ENCODE measurements at places on chromosomes 7 and 10.
A peak's percentile ranks its signal among the peaks of the same experiment; 100 is the strongest.

GRCh38 chr10:11003679-11004078 is 14.0 kb upstream of the CELF2 start:
- DNase-seq = no peak

DNA sequence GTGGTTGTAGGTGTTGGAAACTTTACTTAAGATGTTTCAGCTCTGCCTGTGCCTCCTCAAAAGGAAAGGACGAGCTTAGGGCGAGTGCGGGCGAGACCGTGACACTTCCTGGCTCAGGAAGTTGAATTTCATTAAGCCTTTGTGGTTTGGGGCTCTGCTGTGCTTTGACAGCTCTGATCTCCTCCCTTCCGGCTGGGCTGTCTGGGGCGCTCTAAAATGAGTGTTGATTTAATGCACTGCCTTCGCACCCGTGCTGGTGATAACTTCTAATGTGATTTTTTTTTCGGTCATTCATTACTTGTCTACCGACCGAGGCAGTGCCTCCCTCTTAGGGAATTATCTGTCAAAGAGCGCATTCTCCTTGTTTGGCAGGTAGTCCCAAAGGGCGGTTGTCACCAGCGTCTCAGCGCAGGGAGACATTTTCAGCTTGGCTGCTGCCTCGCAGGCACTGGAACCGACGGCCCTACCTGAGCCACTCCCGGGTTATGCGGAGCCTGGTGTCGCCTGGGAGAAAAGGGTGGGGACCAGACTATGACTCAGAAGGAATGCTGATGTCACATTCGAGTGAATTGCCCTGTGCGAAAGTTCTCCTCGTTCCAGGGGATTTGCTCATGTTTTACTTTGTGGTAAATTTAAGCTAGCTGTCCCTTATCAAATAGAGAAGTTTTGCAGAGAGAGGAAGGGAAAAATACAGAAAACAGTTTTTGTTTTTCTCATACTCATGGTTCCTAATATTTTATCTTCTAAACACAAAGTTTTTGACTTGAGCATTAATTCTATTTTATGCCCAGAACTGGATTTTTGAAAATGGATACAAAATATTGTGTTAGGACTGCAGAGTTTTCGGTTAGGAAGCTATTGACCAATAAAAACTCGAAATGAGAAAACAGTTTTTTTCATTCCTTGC is 920 bp downstream of the TES start:
- DNase-seq = peak; percentile 59

GRCh38 chr7:7745966-7746365 is 27.6 kb upstream of the RPA3 start:
- DNase-seq = no peak

GRCh38 chr7:20350518-20350951 is 19.8 kb downstream of the ITGB8 start:
- no peak for DNase-seq

DNA sequence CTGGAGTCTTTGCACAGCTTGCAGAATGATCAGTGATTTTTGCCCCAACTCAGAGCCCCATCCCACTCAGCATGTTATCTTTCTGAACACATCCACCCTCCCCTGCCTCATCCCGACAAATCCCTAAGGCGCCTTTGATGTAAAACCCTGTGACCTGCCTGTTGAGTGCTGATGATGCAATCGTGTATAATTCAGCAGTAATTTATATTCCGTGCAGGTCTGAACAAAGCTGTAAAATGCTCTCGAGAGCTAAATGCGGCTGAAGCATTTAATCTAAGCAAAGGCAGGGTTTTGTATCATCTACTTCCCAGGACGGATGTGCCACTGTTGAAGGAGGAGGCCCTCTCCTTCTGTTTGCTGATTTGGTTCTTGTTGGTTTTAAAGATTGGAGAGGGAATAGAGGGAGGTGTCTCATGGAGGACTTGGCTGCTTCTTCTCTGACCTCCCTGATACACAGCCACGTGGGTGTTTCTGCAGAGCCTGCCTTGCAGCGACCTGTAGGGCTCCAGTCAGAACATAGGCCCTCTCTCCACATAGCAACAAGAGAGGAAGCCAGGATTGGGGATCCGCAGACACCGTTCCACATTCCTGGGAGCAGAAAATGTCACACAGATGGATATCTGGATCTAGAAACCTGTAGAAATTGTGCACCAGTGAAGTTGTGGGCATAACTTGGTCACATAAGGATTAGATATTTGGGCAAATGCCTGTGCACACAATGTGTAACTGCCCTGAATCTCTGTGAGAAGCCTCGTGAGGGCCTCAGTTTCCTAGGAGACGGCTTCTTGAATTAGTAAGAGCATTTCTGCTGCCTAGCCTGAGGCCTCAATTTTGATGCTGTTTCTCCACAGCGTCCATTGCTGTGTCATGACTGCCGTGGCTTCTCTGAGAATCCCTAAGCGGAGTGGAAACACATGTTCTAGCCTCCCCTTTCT is 90.2 kb upstream of the AGK start:
- DNase-seq = no peak

GRCh38 chr7:7517754-7518153 is 17.9 kb downstream of the COL28A1 start:
- DNase-seq = no peak

DNA sequence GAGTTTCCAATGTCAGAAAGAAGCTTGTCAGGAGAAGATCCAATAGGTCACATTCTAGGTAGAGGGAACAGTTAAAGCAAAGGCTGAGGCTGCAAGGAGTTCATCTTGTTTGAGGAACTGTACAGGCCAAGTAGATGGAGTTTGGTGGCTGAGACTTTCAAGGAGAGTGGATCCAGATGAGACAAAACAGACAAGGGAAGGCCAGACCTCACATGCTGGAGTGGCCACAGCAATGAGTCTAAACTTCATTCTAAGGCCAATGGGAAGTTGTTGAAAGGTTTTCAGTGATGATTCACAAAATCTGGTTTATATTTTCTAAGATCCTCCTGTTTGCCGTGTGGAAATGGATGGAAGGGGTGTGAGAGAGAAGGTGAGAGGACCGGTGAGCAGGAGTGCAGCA is 40.0 kb downstream of the EPDR1 start:
- no peak for DNase-seq

- DNase-seq = no peak
These were observed 56.1 kb downstream of the ADCYAP1R1 start for GRCh38 chr7:31108097-31108657.

DNA sequence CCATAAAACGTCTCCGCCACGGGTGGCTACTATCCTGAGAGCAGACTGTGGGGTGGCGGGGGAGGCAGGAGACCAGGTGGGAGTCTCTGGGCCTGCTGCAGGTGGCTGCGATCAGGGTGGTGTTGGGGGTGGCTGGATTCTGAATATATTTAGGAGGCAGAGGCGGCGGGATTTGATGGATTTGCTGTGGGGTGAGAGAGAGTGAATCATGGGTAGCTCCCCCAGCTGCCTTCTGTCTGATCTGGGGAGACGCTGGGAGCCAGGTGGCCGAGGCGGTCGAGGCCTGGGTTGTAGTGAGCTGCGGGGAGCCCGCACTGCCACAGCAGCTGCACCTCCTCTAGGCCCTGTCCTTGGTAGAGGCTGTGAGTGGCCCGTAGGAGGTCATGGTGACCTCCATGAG is 48.2 kb upstream of the PFKFB3 start:
- no peak for DNase-seq

DNA sequence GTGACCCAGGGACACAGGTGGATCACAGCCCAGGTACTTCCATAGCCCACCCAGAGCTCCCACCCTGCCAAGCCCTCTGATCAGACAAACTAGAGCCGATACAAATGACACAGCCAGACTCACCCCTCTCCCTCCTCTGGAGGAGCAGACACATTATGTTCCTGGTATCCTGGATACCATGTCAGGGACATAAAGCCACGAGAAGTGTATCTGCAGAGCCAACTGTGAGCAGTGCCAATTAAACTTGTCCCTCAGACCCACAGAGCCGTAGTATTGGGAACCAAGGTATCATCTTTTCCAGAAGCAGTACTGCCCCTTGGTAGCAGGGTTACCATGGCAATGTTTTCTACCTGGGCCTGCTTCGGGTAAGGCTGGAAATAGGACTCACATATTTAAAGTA is 47.3 kb upstream of the CPXM2 start:
- no peak for DNase-seq

DNA sequence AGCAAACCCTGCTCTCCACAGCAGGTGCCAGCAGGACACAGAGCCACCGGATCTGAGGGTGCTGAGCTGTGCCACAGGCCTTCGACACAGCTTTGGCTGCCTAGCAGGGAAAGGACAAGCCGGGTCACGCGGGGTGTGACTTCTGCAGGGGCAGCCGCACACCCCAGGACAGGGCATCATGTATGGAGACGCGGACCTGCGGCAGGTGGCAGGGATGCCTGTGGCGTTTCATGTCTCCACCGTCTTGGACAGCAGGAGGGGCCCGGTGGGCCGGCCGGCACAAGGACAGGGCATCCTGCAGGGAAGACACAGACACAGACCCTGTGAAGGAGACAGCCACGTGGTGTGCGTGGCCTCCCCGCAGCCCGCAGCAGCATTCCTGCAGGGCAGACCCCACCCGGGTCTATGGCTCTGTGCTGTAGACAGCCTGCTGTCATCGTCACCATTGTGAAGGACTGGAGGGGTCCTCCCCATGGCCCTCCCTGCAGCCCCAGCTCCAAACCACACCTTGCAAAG is 109.2 kb downstream of the PDGFA start:
- no peak for DNase-seq

- DNase-seq = no peak
These were observed 33.0 kb downstream of the PSAP start for GRCh38 chr10:71817831-71818655.

- DNase-seq = no peak
These were observed 88.6 kb downstream of the VWDE start for GRCh38 chr7:12315049-12315448.

DNA sequence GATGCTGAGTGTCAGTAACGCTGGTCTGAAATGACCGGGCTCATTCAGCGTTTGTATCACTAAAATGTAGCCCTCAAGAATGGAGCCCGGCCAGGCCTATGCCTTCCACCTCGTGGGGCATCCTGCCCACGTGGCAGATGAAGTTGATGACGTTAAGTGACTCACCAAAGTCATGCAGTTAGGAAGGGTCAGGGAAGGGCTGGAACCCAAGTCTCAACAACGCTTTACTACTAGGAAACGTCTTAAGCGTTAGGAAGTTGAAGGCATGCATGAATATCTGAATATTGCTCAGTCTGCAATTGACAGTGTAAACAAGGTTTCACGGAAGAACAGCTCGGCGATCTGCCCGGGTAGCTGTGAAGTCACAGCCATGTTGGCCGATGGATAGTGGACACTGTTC is 14.0 kb upstream of the UBE3C start:
- DNase-seq = no peak

- no peak for DNase-seq
These were observed 430.9 kb downstream of the ACTR3B start for GRCh38 chr7:153190452-153190851.

DNA sequence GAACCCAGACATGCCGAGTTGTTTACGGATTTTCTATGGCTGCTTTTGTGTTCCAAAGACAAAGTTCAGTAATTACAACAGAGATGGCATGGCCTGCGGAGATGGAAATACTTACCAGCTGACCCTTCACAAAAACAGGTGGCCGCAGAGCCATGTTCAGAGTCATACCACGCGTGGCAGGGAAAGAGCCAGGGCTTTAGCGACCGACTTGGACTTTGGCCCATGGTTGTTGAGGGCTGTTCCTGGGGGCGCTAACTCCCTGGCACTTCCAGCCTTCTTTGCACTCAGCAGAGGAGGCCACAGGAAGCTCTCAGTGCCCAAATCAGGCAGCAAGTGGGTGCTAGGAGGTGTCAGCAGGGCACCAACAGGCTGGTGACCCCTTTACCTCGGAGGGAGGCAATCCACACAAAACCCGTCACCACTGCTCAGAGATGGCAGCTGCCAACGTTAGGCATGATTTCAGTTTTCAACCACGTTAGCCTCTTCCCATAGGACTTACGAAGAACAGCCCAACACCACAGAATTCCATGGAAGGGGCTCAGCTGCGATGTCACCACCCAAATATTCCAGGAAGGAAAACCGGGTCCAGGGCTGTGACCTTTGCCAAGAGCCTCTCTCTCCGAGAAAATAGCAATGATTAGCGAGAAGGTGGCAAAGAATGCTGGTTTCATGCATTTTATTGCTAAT is 21.4 kb upstream of the CNPY1 start:
- no peak for DNase-seq

DNA sequence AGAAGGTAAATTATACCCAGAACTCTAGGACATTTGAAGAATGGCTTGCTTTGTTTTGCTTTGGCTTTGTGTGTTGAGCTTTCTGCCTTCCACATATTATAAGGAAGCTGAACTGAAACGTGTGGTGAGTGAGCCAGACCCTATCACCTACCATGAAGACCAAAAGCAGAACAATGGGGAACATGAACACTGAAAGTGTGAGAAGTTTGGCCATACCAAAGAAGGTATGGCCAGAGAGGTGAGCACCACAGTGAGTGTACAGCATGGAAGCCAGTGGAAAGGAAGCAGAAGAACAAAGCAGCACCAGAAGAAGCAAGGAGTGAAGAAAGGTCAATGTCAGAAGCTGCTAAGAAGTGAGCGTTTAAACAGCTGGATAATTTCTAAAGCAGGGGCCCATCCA is 59.7 kb upstream of the CCDC71L start:
- no peak for DNase-seq

DNA sequence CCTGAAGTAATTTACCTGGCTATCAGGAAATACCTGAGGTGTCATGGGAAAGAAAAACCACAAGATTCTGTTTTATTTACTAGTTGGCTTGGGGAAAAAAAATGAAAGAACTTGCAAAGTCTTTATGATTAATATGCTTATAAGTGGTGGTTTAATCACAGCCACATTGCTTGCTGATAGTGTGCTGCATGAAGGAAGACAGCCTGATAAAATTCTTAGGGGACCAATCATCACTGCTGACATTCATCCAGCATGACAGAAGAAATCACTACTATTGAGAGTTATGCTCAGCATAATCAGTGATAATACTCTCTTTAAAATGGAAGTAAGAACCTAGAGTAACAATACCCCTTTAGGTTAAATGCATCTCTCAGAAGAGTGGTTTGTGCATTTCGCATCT is 150.2 kb upstream of the LRRN3 start:
- DNase-seq = no peak

- no peak for DNase-seq
These were observed 564.5 kb upstream of the GHITM start for GRCh38 chr10:83574770-83575169.

- no peak for DNase-seq
These were observed 20.7 kb downstream of the MXI1 start for GRCh38 chr10:110228066-110228465.
